ENCODE measurements at places on chromosomes 6 and 20.

DNA sequence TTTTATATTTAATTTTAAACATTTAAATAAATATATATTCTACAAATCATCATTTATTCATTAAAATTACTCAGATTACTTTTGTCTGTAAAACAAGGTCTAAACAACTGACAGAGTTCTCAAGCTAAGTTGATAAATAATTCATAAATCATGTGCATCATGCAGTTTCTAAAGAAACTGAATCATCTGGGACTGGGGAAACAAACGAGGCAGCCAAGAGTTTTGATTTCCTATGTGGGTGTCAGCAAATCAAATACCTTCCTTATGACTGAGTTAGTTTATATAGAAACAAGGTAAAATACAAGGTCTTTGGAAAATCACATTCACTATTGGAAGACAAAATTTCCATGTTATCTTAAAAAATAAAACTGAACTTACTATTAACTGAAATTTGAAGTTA is 149.9 kb upstream of the BEND6 start:
- no peak for DNase-seq

DNA sequence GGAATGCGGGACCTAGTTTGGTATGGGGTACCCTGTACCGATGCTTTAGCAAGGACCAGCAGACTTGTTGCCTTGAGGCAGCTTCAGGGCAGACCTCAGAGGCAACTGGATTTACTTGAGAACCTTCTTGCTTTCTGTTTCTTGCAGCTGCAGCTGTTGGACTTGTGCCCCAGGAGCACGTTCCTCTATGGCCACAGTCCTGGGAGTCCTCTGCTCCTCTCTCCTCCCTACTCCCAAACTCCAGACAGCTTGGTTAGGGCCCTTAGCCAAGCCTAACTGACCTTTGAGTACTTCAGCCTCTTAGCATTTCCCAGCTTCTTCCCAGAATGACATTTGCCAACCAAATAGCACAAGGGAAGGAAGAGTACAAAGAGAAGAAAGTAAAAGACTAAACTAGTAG is 34.7 kb downstream of the GHRH start:
- DNase-seq: no peak

GRCh38 chr6:154356690-154357089 is at the start of gene IPCEF1:
Gene IPCEF1 (minus strand): TSS chr6:154356803. CDS start chr6:154265947, 90,856 bp downstream.
- DNase-seq: no peak

GRCh38 chr20:57760698-57761412 is 51.0 kb upstream of the PMEPA1 start:
- no peak for DNase-seq

GRCh38 chr20:15835811-15836210 is 737.4 kb downstream of the KIF16B start:
- no peak for DNase-seq

GRCh38 chr6:105257340-105257739 is 77.5 kb upstream of the POPDC3 start:
- peak; percentile 66 for DNase-seq

- no peak for DNase-seq
These were observed 23.5 kb downstream of the PPP1R3G start for GRCh38 chr6:5108536-5109150.

DNA sequence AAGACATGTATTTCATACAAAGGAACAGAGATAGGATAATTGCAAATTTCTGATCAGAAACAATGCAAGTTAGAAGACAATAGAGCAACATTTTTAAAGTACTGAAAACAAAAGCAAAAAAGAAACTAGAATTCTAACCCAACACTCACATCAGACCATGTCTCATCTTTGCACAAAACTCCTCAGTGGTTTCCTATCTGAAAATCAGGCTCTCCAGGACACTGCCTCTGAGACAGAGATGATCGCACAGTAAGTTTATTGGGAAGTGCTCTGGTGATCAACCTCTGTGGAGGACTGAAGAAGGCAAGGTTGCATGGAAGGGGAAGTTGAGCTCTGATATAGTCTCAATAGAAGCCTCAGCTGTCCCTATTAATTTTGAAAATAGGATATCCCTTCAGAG is 2.3 kb upstream of the TTBK1 start:
- no peak for DNase-seq

DNA sequence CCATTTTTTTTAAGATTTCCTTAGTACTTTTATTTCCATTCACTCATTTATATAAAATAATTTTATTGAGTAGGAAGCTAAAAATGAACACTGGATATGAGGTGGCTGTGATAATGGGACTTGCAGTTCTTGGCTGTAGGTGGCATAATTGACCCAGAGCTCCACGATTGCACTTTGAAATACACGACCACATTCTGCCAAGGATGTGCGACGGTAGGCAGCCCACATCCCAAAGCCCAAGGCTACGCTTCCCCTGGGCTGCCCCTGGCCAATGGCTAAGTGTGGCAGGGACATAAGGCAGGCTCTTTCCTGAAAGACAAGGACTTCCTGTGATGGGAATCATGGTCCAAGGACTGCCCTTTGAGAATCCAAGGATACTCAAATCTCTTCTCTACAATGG is 43.7 kb upstream of the ADTRP start:
- DNase-seq: no peak

DNA sequence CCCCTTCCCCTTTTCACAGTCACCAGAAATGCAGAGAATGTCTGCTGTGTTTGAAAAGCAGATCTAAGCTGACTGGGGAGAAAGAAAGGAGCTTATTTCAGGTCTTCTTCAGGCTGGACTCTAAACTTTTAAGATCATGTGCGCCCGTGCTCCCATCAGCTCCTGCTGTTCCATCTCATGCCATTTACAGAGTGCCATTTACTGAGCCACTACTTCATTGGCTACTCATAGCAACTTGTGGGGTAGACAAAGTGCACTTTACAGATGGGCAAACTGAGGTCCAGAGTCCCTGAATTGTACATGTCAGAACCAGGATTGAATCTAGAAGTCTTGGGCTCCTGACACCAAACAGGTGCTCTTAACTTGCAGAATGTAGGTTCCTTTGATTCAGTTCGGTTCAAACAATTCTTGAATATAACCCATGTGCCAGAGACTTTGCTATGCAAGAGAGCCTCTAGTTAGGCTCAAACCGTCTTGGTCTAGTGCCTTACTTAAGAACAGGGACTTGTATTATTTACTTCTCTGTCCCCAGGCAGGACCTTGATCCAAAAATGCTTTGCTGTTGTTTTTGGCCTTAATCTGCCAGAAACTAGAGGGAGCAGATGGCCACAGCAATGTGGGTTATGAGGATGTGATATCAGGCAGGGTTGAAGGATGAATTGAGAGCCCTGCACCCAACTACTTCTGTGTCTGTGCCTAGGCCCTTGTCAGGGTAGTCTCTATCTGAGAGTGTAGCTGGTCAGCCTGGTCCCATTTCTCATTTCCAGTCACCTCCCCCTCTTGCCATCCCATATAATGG is 56.4 kb downstream of the RALY start:
- no peak for DNase-seq

GRCh38 chr6:112281821-112282615 is 27.7 kb upstream of the LAMA4 start:
- no peak for DNase-seq

- DNase-seq: no peak
These were observed 170.0 kb downstream of the MOXD1 start for GRCh38 chr6:132231121-132231884.

DNA sequence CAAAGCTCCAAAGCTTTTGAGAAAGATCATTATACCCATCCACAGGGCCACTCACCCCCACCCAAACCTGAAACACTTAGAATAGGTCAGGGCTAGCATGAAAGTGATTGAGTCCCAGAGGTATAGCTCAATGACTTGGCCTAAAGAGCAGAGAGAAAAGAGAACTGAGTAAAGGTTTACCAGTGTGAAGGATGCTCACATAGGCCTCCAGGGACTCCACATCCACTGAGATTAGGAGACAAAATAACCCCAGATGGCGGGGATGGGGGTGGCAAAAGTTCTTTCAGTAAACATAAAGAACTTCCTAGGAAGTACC is 12.2 kb downstream of the SAYSD1 start:
- DNase-seq: no peak

DNA sequence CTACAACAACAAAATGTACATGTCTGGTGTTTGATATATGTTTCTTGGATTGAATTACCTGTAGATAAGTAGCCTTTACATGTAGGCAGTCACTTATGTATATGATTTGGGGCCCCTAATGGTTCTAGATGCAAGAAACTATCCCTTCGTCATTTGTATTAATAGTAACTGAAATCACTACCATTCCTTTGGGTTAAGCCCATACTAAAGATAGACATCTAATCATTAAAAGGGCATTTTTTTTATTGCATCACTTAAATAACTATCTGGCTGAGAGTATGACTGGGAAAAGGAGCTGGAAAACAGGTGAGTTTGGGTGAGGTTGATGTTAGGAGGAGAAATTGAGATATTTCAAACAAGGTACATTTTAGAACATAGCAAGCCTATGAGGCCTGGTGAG is 213.5 kb upstream of the PLN start:
- DNase-seq: no peak

- no peak for DNase-seq
These were observed 172.2 kb downstream of the KIF6 start for GRCh38 chr6:39553029-39553428.

DNA sequence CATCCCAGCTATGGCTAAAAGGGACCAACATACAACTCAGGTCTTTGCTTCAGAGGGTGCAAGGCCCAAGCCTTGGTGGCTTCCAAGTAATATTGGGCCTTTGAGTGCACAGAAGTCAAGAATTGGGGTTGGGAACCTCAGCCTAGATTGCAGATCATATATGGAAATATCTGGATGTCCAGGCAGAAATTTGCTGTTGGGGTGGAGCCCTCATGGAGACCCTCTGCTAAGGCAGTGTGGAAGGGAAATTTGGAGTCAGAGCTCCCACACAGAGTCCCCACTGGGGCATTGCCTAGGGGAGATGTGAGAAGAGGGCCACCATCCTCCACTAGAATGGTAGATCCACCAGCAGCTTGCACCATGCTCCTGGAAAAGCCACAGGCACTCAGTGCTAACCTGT is 123.5 kb downstream of the PRL start:
- no peak for DNase-seq

GRCh38 chr6:169899481-169900145 is 148.2 kb downstream of the ERMARD start:
- no peak for DNase-seq

DNA sequence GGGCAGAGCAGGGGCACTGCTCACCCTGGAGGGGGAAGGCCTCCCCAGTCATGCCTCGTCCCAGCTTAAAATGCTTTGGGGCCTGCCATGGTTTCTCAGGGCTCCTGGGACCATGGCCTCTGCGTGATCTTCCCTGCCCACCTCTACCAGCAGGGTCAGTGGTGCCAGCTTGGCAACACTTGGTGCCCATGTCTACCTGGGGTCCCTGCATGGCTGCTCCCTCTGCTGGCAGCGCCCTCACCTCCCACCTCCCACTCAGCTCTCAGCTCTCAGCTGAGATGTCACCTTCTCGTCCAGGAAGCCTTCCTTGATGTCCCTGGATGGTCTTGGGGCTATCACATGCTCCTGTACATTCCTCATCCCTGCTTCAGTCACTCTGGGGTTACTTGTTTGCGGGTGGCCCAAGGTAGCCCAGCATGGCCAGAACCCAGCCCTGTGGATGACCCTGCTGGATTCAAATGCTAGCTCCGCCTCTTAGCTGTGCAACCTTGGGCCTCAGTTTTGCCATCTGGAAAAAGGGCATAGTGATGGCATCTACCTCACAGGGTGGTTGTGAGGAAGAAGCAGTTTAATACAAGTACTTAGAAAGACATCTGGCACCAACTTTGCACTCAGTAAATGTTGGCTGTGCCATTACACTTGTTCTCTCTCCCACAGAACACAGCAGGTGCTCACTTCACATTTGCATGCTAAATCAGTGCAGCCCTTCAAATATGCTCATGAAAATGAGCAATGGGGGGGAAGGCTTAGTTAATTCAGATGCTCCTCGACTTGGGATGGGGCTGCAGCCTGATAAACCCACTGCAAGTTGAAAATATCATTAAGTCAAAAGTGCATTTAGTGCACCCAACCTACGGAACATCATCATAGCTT is 53.5 kb upstream of the PTPN1 start:
- DNase-seq: peak; percentile 31

- DNase-seq: no peak
These were observed 286.5 kb upstream of the MARCKS start for GRCh38 chr6:113570641-113571040.

GRCh38 chr20:13337090-13337784 is 116.2 kb downstream of the ISM1 start:
- no peak for DNase-seq

DNA sequence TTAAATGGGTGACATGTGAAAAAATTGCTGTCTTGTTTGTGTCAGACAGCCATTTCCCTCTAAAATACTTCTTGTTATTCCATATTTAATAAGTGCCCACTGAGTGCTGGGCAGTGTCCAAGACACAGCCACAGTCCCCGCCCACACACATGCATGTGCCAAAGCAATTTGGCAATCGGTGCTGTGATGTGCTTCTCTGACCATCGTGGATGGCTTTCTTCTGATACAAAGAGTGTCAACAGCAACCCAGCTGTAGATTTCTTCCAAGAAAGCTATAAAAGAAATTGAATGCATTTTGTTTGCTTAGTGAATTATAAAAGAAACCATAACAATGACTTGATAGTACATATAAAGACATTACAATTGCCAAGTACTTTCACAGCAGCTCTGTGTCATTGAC is 140.5 kb upstream of the ATXN1 start:
- no peak for DNase-seq

GRCh38 chr6:133245007-133245406 is 3.9 kb downstream of the EYA4 start:
- DNase-seq: no peak

DNA sequence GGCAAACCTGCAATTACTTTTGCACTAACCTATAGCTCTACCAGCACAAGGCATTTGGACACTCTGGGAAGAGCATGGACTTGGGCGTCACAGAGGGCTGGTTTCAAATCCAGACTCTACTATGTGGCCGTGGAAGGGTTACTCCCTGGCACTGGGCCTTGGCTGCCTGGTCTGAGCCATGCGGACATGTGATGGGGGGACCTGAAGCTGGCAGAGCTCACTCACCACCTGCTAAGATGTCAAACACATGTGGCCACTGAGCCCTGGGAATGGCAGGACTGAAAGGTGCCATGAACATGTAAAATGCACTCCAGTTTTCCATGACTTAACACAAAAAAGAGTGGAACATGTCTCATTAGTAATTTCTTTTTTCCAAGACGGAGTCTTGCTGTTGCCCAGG is 23.7 kb downstream of the VSTM2L start:
- no peak for DNase-seq

DNA sequence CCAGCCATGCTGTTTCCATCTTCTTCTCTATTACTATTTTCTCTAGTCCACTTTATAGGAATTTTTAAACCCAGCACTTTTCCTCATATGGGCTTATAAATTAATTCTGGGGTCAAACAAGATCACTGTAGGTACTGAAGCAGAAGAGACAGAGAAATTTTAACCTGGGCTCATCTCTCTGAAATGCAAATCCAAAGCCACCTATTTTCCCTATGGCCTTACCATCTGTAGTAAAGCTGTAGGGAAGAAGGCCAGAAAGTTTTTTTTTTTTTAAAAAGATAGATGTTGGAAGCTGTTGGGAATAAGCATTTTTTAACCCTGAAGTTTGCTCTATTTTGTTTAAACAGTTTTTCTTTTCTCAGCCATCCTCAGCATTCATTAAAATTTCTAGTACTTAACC is 367.4 kb downstream of the CD109 start:
- DNase-seq: no peak

- peak; percentile 42 for DNase-seq
These were observed 27.1 kb downstream of the RAB44 start for GRCh38 chr6:36724514-36725390.
